ENCODE measurements at places on chromosomes 7 and 10.

GRCh38 chr7:150851492-150852370 is 586 bp upstream of the AOC1 start:
- DNase-seq = no peak

- no peak for DNase-seq
Observed at GRCh38 chr7:107387128-107387527, 82.7 kb upstream of the GPR22 start.

DNA sequence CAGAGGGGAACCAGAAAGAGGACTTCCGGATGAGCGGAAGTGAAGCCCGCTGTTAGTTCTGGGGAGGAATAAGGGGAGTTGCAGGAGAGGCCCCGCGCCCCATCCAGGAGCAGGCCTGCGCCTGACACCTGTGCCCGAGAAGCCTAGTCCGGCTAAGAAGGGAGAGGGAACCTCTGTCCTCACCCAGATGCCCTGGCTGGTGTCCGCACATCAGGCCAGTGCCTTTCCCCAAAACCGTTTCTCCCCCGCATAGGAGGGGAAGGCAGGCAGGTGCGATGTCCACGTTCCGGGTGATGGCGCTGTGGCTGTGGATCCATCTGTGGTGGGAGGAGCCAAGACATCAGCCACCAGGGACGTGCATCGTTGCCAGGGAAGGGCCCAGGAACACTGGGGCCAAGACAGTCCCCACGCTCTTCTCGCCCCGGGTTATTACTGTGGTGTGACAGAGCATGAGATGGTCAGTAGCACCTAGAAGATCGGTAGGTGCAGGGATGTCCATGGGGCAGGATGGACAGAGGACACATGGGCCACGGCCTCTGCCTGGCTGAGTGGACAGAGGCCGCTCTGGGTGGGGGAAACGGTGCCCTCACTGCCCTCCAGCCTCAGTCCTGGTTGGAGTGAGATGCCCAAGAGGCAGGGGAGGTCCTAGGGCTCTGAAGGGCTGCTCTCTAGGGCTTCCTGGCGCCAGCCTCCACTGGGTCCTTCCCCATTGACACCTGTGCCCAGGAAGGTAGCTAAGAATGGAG is 262.7 kb downstream of the CELF2 start:
- no peak for DNase-seq

DNA sequence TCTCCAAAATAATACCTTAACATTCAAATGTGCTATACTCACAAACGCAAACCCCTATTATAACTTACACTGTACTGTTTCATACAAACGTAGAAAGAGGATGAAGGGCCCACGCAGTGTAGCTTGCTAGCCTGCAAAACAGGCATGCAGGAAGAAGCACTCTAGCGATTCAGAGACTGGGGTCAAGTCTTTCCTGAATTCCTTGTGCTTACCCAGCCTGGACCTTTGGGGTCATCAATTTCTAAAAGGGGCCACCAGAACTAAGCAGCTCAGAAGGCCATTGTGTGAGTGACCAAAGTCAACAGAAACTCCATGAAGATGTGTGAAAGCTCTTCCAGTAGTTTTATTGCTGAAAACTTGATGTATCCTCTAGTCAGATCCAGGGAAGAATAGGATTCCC is 111.9 kb downstream of the SVIL start:
- DNase-seq = no peak

GRCh38 chr7:141701489-141702046 is 398 bp downstream of the DENND11 start:
- DNase-seq = peak; percentile 22

DNA sequence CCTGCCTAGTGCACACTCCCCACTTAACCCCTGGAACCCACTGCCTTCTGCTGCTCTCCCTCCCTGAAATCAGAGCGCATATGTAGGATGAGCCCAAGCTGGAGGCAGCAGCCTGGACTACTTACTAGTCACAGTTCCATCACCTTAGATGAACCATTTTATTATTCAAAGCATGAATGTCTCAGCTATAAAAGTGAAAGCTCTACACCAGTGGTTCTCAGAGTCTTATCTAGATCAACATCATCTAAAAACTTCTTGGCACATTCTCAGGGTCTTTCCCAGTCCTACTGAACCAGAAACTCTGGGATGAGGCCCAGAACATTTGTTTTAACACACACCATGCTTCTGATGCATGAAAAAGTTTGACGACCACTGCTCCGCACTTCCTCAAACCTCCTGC is 100.3 kb upstream of the ANK3 start:
- DNase-seq = no peak

DNA sequence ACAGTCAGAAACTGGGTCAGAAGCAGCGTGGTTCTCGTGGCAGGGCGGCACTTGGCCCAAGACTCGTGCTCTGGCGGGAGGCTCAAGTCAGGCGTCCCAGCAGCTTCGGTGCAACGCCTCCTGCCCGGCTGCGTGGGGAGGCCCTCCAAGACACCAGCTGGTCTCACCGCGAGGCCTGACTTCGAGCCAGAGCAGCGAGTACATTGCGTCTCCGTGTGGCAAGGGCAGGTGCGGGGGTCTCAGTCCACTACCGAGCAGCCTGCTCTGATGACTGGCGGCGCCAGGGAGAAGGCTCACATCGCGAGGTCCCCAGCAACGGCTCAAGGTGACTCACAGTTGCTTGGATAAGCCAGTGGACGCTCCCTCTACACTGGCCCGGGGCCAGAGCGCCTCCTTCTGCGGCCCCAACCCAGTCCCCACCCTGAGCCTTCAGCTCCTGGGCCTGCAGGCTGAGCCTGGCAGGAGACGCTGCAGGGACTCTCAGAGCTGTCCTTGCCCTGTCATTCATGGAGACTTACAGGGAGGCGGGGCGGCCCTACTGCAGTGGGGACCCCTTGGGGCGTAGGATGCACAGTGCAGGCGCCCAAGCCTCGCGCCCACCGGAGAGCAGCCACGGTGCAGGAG is 41.9 kb upstream of the PRKAR1B start:
- DNase-seq = peak; percentile 77

- DNase-seq = no peak
Observed at GRCh38 chr10:132316133-132316532, 8.4 kb upstream of the STK32C start.

GRCh38 chr10:45053569-45054100 is 52.9 kb downstream of the ZNF22 start:
- DNase-seq = no peak

- no peak for DNase-seq
Observed at GRCh38 chr7:132065989-132066603, 509.7 kb upstream of the PODXL start.

GRCh38 chr10:404991-405390 is 269.7 kb downstream of the ZMYND11 start:
- DNase-seq = no peak

- DNase-seq = no peak
Observed at GRCh38 chr7:133857376-133858119, 269.6 kb upstream of the LRGUK start.

DNA sequence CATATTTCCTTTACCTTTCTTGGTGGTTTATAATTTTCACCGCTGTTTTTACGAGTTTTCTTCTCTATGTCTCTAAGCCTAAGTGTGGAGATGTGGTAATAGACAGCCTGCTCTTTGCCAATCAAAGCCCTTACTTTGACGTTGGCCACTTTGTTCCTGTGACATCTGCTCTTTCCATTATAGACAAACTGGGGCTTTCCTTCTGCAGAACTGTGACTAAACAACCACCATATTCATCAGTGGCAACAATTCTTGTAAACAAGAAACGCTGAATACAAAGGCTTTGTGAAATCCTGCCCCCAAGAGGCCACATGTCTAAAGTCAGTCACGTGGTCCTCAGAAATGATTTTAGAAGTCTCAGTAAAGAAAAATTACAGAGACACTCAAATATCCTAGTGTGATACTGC is 59.6 kb upstream of the CAPZA2 start:
- peak; percentile 37 for DNase-seq

DNA sequence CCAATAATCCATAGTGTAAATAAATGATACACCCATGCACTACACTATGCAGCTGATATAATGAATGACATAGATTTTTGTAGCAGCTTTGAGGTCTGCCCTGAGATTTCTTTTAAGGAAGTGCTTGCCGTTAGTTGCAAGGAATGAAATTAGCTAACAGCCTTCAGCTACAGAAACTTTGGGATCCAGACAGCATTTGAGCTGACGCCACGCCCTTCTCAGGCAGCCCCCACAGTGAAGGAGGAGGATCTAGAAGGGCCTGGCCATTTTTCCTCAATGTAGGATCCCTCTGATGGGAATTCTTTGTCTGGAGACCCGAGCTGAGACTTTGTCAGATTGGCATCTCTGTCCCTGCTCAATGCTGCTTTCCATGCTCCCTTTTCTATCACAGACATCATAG is 6.1 kb upstream of the PDK4 start:
- no peak for DNase-seq

GRCh38 chr10:102400076-102400475 is 4.6 kb downstream of the NFKB2 start:
- no peak for DNase-seq

DNA sequence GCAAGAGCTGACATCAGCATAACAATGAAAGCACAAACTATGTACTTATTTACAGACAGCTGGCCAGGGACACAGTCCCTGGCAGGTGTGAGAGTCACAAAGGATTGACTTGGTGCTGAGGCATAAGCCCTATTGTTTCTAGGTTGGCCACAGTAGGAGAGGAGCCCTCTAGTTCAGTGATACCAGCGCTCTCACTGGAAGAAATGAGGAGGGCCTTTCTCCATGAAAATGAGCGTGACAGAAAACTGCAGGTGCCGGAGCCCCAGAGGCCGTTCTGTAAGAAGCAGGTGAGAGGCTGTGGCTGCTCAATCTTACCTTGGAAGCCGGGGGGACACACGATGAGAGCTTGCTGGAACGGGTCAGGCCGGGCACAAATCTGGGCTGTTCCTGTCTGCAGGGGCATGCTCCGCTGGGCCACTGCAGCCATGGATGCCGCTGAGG is 90.5 kb downstream of the CLEC2L start:
- DNase-seq = no peak

- no peak for DNase-seq
Observed at GRCh38 chr7:156780724-156781455, 112.1 kb downstream of the LMBR1 start.

- no peak for DNase-seq
Observed at GRCh38 chr10:3648170-3648569, 136.8 kb downstream of the KLF6 start.

DNA sequence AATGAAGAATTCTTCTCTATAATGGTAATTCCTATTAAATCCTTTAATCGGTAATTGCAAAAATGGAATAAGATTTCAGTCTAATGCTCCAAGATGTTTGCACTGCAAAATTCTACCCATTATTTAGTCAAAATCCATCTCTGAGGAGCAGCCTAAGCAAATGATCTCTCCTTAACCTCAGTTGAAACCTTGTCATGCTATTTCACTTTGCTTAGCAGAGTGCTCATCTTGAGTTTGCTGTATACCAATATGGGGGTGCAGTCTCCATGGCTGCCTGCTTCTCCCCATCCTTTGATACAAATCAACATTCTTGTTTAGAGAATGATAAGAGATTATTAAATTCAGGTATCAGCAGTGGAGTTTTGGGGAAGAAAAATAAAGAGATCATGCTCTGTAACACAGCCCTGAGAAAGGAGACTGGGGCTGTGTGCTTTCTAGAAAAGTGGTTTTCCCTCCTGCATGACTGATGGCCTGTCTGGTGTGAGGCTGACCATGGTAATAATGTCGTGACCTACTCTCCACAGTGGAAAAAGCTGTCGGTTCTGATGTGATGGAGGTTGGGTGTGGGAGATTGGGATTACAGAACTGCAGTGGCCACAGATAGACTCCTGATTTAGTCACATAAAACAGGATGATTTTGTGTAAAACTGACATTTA is 982.1 kb downstream of the NRG3 start:
- DNase-seq = no peak

GRCh38 chr10:125531465-125531864 is 151.5 kb downstream of the TEX36 start:
- DNase-seq = no peak

DNA sequence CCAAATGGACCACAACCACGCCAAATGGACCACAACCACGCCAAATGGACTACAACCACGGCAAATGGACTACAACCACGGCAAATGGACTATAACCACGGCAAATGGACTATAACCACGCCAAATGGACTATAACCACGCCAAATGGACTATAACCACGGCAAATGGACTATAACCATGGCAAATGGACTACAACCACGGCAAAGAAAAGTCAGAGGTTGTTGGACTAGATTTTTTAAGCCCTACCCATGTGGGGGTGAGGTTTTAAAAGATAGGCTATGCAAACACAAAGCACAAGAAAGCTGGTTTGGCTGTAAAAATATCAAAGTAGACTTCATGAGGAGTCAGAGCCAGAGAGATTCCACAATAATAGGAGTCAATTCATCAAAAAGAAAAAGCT is 55.8 kb downstream of the NCAPG2 start:
- DNase-seq = no peak

- DNase-seq = no peak
Observed at GRCh38 chr10:46106410-46107255, 60.6 kb upstream of the MSMB start.

- no peak for DNase-seq
Observed at GRCh38 chr10:55822096-55822495, 539.0 kb downstream of the ZWINT start.

DNA sequence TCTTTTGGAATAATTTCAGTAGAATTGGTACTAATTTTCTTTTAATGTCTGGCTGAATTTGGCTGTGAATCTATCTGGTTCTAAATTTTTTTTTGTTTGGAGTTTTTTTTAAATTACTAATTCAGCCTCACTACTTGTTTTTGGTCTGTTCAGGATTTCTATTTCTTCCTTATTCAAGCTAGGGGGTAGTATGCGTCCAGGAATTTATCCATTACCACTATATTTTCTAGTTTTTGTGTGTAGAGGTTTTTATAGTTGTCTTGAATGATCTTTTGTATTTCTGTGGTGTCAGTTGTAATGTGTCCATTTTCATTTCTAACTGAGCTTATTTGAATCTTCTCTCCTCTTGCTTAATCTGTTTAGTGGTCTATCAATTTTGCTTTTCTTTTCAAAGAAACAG is 48.9 kb upstream of the ICA1 start:
- DNase-seq = no peak

DNA sequence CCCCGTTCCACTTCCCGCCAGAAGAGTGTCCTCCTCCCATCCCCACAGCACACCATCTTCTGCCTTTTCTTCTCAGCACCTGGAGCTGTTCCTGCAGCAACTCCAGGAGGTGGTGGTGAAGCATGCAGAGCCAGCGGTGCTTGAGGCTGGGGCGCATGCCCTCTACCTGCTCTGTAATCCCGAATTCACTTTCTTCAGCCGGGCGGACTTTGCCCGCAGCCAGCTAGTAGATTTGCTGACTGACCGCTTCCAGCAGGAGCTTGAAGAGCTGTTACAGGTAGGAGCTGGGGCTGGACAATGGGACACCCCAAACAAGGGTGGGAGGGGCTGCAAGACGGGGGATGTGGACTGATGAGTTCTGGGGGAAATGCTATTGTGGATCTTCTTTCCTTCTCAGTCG is 19.1 kb upstream of the PVRIG start:
- no peak for DNase-seq

- no peak for DNase-seq
Observed at GRCh38 chr7:218316-218715, 25.9 kb downstream of the FAM20C start.
